AG09309 (cell line): ENCODE measurements at places on chromosomes 5 and 9.

- DNase-seq: no peak
These were observed 78.4 kb downstream of the SLC38A9 start for GRCh38 chr5:55633574-55634208.

- no peak for DNase-seq
These were observed 78.4 kb upstream of the ICE1 start for GRCh38 chr5:5344051-5344571.

GRCh38 chr9:14428781-14429230 lies 114.9 kb upstream of the NFIB start:
- DNase-seq: no peak

- DNase-seq: no peak
These were observed 10.4 kb downstream of the TEX48 start for GRCh38 chr9:114671605-114672004.

GRCh38 chr5:4772591-4772990 lies 367.5 kb upstream of the ADAMTS16 start:
- no peak for DNase-seq

GRCh38 chr5:31741496-31741895 lies 102.6 kb downstream of the PDZD2 start:
- no peak for DNase-seq

DNA sequence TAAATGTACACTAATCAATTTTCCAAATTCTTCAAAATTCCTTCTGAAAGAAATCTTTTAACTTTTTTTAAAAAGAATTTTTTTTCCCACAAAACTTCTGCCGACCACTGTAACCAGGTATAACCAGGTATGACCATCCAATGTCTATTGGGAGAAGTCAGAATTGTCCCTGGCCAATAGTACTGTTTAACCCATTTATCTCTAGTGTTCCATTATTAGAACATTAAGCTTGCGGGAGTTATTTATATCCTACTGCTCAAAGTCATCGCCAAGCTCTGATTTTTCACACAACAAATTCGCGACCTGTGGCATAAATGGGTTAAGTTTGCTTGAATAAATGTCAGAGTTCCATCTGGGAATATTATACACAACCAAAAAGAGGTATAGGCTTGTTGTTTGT lies 343.2 kb downstream of the ANXA1 start:
- no peak for DNase-seq

DNA sequence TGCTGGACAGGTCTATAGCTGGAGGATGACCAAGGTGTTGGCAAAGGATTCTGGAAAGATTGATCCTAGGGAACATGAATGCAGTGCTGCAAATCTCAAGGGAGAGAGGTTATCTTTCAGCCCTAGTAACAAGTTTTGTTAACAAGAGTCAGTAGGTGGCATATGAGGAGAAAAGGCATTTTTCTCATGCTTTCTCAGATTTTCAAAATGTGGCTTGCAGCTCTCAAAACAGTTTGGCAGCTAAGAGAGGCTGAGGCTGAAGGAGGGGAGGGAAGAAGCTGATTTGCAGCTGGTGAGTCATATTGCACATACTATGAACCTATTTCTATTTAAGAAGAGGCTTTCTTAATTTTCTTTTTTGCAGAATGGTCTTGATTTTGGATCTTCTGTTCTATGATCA lies 64.3 kb upstream of the PCA3 start:
- peak; percentile 37 for DNase-seq

DNA sequence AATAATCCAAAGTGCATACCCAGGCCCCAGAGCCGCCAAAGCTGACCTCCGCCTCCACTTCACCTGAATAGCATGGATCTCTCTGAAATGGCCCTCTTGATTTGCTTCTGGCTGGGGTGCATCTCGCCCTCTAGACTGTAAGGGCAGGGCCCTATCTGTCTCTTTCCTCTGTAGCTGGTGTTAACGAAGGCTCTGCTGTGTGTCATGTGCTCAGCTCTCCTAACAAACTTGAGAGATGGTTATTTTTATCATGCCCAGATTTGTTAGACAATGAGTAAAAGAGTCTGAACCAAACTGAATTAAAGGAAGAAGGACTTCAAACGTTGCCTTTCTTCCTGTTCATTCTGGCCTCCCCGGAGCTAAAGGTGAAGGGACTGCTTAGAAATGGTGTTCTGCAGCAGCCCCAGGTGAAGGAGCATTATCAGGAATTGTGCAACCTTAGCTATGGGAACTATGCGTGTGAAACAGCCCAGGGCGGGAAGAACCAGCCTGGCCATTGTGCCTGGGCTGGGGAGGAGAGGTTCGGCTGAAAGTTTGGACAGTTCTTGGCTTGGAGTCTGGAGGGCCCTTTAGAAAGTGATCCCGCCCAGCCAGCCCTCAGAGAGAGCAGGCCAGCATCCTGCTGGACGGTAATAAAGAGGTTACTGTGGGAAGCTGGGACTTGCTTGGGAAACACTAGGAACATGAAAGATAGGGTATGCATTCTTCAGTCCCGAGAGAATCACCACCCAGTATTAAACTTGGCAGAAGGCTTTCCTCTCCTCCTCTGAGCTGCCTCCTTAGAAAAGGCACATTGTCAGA lies 73.5 kb downstream of the WWC1 start:
- peak; percentile 8 for DNase-seq
